COLO829 (cell line): ENCODE measurements at places on chromosomes 11 and 22.

- DNase-seq, result no peak
Measured at GRCh38 chr22:47705350-47705749, 942.9 kb downstream of the TBC1D22A start.

DNA sequence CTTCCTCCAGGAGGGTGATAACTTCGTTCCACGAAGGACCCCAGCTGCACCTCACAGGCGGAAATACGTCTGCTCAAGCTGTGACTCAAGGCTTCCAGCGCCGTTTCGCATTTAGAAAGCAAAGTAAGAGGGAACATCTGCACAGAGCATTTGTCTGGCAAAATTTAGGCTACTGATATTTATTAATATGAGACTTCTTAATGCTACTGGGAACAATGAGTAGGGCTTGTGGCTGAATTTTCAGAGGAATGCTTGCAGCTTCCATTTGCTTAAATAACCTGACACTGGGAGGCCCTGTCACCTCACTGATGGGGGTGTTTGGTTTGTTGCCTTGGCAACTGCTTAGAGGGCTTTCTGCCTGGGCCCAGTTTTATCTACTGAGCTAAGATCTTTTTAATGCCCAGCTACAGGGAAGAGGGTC, 14.7 kb upstream of the ST14 start:
- no peak for DNase-seq

- DNase-seq, result no peak
Measured at GRCh38 chr11:19365743-19366410, 125.1 kb upstream of the E2F8 start.

DNA sequence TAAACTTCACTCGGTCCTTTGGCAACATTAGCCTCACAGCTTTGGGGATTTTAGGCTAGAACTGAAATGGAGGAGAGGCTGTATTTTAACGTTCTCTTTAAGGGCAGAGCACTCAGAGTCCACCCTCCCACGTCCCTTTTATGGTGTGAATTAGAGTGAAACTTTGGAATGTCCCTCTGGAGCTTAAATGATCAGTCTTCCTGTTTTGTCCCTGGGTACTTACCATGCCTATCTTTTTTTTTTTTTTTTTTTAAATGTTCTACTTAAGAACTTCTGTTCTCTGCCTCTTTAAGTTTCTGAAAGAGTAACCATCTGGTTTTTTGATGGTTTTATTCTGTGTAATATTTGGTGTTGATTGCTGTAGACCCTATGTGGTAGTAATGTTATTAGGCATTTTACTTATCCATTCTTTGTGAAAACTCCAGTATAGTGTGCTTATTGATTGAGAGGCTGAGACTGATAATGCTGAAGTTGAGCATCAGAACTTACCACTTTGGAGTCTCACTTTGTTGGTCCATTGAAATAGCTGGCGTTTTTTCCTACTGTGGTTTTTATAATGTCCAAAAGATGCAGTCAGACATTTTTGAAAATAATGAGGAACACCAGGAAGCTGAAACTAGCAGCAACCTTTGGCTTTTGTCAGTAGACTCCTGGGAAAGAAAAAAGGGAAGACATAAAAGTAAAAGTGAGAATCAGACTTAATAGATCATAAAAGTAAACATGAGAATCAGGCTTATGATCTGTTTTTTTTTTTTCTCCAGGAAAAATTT, 11.6 kb downstream of the UVRAG start:
- DNase-seq, result no peak

DNA sequence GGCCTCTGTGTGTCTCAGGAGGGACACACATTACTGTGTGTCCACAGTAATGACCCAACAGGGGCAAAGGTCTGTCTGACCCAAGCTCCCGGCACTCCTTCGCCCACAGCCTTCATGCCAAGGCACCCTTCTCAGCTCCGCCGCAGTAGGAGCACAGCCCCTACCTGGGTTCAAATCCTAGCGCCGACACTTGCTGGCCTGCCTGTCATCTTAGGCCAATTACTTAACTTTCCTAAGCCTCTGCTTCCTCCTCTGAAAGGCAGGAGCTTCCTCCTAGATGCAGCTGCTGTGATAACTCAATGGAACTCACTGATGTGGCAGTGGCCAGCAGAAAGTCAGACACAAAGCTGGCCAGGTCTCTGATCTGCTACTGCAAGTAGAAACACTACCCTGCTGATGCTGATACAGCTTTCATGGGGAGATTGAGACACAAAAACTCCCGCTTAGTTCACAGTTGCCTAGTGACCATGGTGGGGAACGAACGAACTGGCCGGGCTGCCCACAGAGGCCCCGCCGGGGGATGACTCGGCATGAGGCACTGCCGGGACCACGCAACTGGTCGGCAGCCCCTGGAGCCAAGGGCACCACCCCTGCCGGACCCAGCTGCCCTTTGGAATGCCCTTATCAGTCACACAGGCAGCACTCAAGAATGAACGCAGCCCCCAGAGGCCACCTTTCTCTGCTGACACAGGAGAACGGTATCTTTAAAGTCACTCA, 8.1 kb downstream of the EHD1 start:
- DNase-seq, result no peak

GRCh38 chr22:45548247-45548840, 45.7 kb downstream of the FBLN1 start:
- DNase-seq, result no peak

DNA sequence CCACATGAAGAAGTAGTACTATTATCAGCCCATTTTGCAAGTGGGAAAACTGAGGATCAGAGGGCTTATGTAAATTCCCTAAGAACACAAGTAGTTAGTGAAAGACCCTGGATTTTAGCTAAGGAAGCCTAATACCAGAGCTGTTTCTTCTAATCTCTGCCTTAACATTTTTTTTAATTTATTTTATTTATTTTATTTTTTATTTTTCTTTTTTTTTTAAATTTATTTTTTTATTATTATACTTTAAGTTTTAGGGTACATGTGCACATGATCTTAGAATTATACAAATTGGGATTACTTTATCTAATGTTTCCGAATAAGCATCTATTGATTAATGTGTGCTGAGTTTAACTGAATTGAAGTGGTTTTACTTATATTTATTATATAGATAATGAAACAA, 1015.3 kb downstream of the LRRC4C start:
- DNase-seq, result no peak

- DNase-seq, result peak; percentile 83
Measured at GRCh38 chr22:19909350-19910179, 32.0 kb upstream of the COMT start.

GRCh38 chr11:47946682-47947559, 33.4 kb upstream of the PTPRJ start:
- peak; percentile 89 for DNase-seq

GRCh38 chr11:19577976-19578619, 134.5 kb upstream of the NAV2 start:
- no peak for DNase-seq

DNA sequence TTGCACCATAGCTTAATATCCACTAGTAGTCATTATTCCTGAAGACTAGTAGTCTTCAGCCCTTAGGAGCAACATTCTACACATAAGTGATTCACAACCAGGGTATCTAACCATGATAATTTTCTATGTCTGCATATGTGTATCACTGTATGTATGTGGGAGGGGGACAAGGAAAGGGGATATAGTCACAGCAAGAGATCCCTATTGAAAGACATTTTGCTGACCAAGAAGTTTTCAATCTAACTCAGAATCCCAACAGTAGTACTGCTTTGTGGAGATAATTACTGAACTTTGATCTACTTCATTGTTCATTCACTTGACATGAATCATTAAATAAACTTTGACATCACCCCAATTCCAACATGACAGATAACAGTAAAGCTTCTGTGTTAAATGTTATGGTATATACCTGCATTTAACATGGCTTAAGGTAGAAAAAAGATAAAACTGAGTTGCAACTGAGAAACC, 10.3 kb downstream of the PIK3C2A start:
- DNase-seq, result peak; percentile 56
